ENCODE measurements at places on chromosomes 6 and 20.

- DNase-seq, result no peak
Measured at GRCh38 chr20:25325073-25325472, 65.6 kb downstream of the ABHD12 start.

DNA sequence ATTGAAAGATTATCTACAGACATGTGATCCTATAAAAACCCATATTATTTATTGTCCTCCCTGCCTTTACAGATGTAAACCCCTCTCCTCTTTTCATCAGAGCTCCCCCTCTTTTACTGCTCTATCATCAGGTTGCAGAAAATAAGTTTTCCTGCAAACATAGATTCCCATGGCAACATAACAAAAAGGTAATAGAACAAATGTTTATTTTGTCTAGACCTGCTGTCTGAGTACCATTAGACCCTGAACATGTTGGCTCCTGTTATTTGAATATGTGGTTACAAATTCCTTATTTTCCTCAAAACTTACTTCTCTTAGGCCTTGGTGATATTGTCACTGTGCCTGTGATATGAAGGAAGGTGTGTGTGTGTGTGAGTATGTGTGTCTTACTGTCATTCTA is 11.5 kb downstream of the MAPK14 start:
- no peak for DNase-seq

DNA sequence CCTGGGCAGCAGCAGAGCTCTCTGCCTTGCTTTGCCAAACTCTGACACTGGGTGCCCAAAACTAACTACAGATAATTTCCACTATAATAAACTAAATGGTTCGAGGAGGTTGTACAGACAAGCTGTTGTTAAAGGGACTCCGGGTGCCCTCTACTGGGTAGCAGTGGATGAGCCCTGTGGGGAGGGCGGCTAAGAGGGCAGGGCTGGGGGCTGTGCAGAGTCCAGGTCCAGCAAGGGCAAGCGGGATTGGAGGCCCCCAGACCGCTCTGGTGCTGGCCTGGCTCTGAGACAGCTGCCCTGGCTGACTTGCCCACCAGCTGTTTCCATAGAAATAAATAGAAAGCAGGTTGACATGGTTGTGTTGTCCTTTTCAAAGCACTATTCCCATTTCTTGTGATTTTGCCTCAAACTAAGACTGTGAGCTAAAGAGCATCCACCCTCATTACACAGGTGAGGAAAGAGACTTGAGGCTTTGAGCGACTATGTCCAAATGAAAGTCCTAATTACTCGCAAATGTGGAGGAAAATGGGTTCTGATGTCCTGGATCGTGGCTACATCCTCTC is 167.6 kb upstream of the CST7 start:
- no peak for DNase-seq

DNA sequence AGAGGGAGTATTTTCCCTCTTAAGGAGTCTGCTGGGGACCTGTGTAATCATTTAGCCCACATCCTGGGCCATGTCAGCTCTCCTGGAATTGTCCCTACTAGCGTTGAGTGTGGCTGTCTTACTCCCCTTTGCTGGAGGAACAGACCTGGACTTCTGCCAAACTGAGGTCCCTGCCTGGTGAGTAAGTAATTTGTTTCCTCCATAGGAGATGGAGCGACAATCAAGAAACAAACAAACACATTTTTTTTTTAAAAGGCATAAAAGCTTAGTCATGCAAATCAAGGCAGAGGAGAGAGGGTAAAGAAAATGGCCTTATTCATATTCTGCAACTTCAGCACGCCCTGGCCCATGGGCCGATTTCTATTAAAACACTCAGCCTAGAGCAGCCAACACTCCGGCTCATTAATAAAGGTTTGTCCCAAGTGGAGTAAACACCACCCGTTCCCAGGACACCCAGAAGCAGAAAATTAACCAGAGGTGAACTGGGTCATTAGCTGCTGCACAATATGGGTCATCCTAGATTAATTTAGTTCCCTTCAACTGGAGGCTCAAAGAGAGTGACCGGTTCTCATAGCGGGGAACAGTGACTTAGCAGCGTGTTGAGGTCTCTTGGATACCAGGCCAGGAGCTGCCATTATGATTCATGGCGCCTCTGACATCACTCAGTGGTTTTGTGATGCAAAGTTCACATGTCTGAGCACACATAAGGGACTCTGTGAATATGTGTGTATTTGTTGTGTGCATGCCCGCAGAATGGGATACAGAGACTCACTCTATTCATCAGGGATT is 165.0 kb upstream of the SULF2 start:
- no peak for DNase-seq

- DNase-seq, result no peak
Measured at GRCh38 chr6:150632785-150633485, 33.2 kb downstream of the PLEKHG1 start.

DNA sequence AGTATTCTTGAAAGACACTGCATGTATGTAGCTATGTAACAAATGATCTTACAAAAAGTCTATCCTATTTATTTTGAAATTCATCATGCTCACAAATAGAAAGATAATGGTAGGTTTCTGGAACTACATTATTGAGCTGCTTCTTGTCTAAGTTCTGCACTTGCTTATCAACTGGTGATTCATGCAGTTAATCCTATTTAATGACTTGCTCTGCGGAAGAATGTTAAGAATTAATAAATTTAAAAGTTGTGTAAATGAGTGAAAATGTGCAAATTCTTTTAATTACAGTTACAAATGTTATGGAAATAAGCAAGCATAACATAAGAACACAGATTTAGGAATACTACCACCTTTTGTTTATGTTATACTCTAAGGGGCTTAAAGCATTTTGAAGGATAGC is 67.1 kb upstream of the MCM9 start:
- no peak for DNase-seq

DNA sequence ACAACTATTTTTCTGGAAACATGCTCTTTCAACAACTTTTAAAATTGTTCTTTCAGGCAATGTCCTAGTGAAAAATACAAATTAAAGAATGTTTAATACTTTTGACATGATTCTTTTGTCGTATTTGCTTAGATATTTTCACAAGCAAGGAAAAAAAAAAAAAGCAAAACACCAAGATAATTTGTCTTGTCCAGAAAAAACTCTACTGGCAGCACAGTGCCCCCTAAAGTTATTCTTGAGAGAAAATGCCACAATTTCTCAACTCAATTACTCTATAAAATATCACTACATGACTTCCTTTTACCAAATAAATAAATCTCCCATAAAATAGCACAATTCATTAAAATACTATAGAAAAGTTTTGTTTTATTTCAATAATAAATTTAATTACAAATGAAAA is 652.5 kb upstream of the EPHA7 start:
- DNase-seq, result no peak

DNA sequence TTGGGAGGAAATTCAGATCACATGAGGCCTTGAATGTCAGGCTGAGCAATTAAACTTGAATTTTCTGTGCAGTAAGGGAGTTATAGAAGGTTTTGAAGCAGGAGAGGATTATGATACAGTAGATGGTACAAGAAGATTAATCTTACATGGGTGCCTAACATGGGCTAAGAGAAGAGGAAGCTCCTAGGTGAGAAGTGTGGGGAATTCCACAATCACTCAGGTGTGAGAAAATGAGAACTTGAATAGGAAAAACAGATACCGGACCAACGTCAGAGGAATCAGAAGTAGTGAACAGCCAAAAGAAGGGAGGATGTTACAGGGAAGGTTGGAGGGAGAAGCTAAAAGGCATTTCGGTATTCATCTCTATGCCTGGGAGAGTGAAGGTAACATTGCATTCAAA is 250.7 kb upstream of the SLC35B3 start:
- DNase-seq, result no peak

DNA sequence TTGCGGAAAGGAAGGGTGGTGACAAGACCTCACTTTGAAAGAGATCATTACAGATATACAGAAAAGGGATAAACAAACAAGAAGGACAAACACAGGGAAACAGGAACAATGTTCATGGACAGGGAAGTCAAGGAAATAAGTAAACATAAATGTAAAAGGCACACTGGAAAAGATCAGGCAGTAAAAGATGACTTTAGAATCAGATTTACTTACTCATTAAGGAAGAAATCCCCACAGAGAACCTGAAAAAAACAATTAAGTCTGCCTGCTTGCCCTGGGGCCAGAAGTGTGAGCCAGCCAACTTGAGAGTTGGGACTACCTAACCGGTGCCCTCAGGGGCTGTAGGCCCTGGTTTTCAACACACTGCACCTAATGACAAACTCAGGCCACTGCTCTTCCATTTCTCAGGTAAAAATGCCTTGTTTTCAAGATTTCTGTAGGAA is 1.7 kb downstream of the APMAP start:
- DNase-seq, result no peak

DNA sequence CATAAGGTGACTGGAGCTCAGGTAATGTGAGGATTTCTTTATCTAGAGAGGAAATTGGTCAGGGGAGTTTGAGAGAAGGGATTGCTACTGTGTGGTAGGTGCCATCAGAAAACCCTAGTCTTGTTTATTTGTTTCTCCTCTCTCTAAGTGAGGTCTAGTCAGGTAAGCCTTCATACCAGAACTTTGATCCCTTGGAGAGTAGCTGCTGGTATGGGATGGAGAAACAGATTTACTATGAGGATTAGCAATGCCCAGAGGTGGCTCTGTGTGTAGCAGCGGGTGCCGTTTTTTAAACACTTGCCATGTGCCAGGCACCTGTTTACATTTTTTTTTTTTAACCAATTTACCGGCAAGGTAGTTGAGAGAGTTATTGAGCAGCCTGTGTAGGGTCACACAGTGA is 19.5 kb downstream of the CMTR1 start:
- no peak for DNase-seq

- DNase-seq, result peak; percentile 34
Measured at GRCh38 chr6:30130887-30131862, 4.8 kb upstream of the TRIM40 start.

DNA sequence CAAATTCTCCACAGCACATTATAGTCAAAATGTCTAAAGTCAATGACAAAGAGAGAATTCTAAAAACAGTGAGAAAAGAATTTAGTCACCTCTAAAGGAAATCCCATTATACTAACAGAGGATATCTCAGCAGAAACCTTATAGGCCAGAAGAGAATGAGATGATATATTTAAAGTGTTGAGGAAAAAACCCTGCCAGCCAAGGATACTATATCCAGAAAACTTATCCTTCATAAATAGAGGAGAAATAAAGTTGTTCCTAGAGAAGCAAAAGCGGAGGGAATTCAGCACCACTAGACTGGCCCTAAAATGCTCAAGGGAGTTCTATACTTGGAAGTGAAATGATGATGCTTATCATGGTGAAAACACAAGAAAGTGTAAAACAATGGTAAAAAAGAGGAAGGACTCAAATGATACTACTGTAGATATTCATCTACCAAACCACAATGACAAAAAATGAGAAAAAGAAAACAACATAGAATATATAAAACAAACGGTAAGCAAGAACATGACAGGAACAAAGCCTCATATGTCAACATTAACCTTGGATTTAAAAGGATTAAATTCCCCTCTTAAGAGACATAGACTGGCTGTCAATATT is 16.7 kb downstream of the GPRC6A start:
- no peak for DNase-seq

GRCh38 chr6:168152980-168153379 is 74.0 kb upstream of the FRMD1 start:
- no peak for DNase-seq

- DNase-seq, result no peak
Measured at GRCh38 chr6:34457742-34458735, 7.8 kb upstream of the PACSIN1 start.

- DNase-seq, result no peak
Measured at GRCh38 chr6:46393161-46393939, 97.9 kb downstream of the RCAN2 start.

- no peak for DNase-seq
Measured at GRCh38 chr6:72955666-72956065, 269.6 kb downstream of the KHDC1L start.

DNA sequence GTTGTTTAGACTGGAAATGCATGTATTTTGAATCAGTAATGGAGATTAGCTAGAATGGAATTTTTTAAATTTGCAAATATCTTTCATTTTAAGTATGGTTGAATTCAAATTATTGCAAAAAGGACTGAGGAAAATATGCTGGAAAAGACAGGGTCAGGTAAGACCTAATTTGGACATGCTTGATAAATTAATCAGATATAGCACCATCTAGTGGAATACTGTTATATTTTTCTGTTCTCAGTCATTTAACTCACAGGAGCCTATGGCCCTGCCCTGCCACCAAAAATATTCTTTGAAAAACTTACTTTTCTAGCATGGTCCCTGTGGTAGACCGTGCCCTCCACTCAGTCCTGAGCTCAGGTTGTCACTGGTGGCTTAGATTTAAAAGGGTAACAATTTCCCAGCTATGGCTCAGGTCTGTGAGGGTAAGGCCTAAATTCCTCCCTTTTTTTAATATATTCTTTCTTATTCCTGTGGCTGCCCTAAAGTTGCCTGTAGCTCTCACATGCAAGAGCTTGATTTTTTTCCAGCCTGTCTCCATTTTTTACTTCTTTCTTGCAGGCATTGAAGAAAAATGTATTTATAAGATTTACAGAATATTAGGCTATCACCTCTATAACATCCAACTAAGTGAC is 25.3 kb upstream of the KIAA1586 start:
- peak; percentile 28 for DNase-seq

- no peak for DNase-seq
Measured at GRCh38 chr6:139569566-139569965, 195.1 kb upstream of the CITED2 start.

DNA sequence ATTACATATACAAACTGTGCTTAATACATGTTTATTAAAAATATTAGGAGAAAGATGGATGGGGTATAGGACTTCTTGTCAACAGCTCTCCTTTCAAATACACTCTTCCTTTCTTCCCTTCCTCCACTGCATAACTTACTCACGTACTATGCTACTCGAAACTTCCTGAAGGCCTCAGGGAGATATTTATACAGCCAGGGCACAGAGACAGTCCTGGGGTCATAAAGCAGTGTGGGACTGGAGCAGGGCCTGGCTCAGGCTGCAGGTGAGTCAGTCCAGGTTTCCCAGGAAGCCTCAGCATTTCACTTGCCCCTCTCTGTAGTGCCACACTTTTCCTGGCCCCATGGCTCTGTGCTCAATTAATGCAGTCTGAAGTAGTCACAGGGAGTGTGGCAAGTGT is 157.0 kb downstream of the UBE3D start:
- no peak for DNase-seq

DNA sequence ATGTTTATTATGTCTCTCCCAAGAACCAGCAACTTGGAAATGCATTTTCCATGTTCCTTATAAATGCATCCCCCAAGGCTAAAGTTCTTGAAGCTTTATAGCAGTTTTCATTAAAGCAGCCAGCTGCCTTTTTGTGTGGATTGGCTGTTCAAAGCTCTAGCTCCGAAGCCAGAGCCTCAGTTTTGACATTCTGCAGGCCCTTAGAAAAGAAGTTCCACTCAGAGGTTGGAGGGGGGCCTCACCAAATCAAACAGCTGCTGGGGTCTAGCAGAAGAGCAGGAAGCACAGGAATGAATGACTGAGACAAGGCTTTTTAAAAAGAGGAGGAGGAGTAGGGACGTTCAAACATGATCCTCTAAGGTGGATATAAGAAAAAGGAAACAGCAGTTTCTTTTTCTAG is 4.2 kb upstream of the POU3F2 start:
- no peak for DNase-seq

DNA sequence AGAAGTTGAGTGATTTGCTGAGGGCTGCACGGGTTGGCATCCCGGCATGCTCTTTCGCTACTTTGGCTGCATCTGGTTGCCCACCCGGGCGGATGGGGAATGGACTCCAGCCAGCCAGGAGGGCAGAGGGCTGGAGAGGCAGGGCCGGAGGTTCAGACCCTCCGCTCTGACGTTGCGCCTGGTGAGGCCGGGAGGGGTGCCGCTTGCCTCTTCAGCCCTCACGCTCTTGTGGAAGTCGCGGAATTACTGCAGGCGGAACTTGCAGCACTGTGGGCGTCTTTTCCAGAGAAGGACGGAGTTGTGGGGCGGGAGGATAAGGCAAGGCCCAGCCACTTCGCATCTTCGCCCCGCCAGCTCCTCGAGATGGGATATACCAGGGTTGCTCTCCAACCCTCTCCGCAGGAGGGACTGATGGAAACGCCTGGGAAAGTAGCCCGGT is 656 bp downstream of the RTEL1 start:
- DNase-seq, result no peak

Measured in KG1 (cell line).